ENCODE measurements at places on chromosomes 4 and X.

DNA sequence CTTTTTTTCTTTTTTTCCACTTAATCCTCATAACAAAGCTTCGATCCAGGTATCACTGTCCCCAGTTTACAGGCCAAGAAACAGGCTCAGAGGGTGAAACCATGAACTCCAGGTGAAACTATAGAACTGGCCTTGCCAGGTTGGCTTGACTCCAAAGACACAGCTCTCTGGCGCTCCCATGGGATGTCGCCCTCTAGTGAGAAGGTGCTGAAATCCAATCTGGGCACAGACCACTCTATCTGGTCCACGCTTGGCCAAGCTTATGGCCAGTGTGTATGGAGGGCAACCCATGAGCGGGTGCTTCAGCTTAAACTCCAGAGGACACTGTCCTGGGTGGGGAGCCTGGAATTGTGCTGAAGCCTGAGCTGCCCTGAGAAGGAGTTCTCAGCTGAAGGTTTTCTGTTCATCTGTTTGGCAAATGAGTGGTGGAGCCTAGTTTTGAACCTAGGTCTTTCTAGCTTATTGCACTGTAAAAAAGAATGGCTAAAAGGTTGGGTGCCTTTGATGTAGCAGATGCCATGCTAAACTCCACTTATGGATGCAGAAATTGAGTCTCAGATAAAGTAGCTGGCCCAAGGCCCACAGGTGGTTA is 70.5 kb downstream of the SEL1L3 start:
- DNase-seq, result peak; percentile 4

- DNase-seq, result no peak
Measured at GRCh38 chr4:40685300-40685699, 55.6 kb upstream of the RBM47 start.

- DNase-seq, result no peak
Measured at GRCh38 chr4:162700815-162701361, 465.8 kb downstream of the NAF1 start.

- no peak for DNase-seq
Measured at GRCh38 chr4:87937523-87937922, 38.0 kb upstream of the SPP1 start.

DNA sequence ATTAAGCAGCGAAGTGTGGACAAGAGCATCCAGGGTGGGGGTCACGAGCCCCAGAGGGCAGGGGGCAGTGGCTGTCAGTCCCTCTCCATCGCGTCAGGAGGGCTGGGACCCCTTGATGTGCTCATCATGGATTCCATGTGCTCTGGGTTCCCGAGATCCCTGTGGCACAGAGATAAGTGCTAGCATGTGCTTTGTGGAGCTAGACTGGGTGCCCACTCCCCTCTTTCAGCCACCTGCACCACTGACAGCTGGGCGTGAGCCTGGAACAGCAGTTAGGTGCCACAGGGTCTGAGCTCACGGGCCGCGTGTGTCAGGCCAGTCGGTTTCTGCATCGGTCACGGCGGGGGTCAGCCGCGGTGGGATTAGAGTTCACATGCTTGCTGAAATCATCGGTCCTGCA is 24.3 kb downstream of the CPZ start:
- no peak for DNase-seq

DNA sequence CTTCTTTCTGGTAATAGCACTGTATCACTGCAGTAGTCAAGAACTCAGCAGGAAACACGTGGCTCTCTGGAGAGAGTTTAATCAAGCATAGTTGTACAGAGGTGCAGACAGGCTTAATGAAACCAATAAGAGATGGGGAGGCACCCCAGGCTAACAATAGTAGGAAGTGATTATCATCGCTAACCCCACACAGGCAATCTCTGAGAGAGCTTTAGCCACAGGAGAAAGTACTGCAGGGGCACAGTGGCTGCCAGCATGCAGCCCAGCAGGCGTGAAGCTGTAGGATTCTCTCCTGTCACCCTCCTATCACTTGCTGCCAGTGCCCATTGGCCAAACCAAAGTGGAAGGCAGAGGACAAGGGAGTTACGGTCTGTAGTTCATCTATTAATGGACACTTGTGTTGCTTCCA is 450.0 kb upstream of the RASGEF1B start:
- DNase-seq, result no peak

Measured in CD4-positive, alpha-beta T cell treated with Interleukin-15 for 4 hours (primary cell).